ENCODE measurements at places on chromosomes 7 and 10.

DNA sequence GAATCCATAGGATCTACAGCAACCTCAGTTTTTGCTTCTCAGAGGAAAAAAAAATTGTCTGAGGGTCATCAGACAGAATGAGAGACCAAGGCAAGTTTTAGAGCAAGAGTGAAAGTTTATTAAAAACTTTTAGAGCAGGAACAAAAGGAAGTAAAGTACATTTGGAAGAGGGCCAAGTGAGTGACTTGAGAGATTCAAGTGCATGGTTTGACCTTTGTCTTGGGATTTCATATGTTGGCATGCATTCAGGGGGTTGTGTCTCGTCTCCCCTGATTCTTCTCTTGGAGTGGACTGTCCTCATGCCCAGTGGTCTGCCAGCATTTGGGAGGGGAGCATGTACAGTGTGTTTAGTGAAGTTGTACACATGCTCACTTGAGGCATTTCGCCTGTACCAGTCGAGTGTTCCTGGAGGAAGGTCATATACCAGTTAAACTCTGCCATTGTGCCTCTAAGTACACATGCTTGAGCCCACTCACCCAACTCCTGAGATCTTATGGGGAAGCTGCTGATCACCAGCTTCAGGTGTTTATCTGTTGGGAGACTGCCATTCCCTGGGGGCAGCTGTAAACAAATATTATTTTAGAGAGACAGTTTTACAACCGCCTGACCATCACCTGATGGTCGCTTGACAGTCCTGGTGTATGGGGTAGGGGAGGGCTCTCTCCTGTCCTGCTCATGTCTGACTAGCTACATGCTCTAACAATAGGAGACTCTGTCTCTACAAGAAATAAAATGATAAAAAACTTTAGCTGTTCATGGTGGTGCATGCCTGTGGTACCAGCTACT lies 109.4 kb downstream of the EEPD1 start:
- peak; percentile 39 for DNase-seq

DNA sequence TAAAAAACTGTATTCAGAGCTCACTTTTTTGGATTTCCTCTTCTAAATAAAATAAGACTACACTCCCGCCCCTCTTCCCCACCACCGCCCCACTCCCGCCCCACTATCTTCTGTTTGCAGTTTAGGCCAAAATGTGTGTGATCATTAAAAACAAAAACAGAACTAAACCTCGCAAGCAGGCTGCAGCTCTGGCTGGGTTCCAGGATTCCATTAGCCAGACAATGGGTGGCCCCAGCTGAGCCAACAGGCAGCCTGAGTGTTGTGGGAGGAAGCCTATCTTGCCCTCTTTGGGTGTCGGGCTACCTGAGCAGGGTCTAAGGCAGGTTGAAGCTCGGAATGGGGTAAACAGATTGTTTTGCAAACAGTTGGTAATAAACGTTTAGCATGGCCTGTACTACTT lies 41.7 kb downstream of the ARL4A start:
- DNase-seq, result peak; percentile 44

- no peak for DNase-seq
Observed at GRCh38 chr10:78318305-78318704, 284.6 kb downstream of the RPS24 start.

DNA sequence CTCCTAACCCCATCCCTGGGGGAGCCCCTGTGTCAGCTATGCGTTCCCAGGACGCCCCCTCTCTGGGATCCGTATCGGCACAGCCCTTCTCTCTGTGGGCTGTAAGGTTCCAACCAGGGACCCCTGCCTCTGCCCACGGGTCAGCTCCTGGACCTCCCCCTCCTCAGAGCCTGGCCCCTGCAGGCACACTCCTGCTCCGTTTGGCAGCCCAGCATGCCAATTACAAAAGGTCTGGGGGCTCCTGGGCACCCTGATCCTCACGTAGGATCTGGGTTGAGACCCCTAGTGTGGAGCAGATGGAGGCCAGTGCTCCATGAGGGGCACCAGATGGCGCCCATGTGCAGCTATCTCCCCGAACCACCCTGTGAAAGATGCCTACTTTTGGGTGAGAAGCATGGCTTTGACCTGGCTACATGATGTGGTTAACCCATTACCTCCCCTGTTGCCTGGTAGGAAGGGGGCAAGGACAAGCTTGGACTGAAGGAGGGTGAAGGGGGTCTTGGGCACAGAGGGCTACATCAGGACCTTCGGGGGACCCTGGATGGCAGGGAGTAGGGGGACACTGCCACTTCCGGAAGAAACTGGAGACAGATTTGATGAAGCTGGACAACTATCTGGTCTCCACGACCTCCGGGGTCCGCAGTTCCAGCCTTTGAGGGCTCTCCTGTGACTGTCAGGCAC lies 9.0 kb downstream of the TACR2 start:
- DNase-seq, result peak; percentile 7

DNA sequence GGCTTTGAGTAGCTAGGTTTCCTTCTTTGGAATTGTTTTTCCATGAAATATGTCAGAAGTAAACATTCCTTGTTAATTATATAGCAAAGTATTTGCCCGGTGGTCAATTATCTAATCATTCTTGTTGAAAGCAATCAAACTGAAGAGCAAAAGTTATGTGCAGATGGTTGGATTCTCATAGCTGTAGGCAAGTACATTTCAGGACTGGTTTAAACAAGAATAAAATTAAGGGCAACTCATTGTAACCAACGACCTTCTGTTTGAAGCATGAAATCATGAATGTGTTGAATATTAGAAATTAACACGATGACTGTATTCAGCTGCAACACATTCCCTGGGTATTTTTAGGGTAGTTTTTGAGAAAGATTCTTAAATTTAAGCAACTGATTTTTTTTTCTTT lies 61.8 kb upstream of the NMT2 start:
- DNase-seq, result no peak

DNA sequence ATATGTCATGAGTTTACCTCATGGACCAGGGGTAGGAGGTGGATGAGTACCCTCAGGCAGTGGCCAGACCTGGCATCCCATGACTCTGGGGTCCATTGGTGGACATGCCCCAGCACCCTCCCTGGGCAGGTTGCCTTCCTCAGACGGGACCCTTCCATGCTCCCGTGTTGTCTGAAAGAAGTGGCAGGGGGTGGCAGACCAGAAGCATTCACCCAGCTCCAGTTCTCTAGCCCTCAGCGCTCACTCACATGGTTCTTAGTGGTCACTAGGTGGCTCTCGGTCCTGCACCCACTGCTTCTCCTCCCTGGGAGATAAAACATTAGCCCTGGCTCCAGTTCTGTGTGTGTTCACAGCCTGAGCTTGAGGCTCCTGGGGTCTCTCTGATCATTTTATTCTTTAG lies 6.0 kb downstream of the RBP3 start:
- DNase-seq, result no peak

DNA sequence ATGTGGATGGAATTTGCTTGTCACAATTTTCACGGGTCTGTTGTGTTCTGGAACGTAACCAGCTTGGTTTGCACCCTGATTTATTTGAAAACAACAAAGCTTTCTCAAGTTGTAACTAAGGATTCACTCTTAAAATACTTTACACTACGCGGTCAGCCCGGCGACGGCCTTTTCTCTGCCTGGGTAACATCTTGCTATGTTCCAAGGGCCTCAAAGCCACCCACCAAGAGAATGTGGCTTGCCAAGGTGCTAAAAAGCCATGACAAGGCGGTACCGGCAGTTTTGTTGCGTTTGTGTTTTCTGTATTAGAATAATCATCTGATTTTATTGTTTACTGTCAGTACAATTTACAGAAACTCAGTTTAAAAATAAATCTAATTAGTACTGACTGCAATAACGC lies 220.9 kb downstream of the SFMBT2 start:
- DNase-seq, result no peak

DNA sequence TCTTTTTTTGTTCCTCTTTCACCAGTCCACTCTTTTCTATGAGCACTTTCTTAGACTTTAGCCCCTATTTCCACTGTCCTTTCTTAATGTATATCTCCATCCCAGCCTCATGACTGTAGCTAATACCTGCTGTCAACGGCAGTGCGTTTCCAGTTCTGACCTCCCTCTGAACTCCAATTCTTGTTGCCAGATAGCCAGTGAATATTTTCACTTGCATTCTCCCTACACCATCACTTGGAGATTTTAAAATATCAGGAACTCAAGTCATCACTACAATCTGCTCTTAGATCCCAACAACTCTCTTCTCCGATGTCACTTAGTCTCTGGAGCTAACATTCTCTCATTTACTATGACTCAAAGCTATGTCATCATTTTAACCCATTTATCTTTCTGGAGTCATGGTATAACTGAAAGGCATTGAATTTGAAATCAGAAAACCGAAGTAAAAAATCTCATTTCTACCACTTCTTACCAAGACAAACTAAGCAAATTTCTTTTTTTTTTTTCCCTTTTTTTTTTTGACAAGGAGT lies 5.1 kb upstream of the SLC16A12 start:
- DNase-seq, result no peak

DNA sequence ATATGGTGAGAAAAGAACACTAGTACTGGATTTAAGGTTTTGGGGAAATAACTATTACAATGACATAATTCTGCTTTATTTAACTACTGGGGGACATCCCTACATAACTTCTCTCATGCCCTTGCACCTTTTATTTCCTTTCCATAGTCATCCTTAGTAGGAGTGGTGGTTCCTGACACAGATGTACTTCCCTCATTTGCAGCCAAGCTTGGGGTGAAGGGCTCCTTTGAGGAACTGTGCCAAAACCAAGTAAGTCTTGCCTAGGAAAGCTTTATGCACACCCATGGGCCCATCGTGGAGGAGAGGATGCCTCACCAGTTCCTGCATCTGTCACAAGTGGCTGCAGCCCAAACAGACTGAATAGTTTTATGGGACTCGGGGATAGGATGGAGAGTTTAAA lies 20.6 kb downstream of the ZDHHC6 start:
- DNase-seq, result no peak

- no peak for DNase-seq
Observed at GRCh38 chr10:127449490-127449889, 99.6 kb upstream of the NPS start.

- DNase-seq, result no peak
Observed at GRCh38 chr10:129659508-129660268, 192.6 kb downstream of the MGMT start.

DNA sequence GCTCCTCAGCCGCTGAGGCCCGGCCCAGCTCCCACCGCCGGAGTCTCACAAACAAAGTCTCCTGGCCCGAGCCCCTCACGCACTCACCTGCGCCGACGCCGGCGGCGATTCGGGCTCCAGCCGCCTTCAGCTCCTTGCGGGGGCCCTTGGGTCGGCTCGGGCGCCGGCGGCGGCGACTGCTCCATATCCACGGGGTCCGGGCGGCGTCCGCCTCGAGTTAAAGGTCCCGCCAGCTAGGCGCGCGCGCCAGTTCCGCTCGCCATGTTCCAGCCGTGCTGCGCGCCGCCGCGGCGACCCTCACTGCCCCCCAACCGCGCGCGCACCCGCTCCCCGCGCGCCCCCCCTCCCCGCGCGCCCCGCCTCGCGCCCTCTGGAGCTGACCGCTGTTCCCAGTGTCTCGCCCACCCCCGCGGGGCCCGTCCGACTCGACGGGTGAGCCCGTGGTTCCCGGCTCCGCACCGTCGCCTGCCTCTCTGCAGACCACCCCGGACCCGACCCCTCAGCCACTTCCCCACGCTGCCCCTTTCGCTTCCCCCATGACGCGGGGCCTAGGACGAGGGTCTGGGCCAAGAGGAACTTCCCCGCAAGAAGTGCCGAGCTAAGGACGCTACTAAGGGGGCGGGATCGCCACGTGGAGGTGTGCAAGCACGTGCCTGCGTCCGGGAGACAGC lies 396.1 kb downstream of the ZNF33B start:
- DNase-seq, result no peak

DNA sequence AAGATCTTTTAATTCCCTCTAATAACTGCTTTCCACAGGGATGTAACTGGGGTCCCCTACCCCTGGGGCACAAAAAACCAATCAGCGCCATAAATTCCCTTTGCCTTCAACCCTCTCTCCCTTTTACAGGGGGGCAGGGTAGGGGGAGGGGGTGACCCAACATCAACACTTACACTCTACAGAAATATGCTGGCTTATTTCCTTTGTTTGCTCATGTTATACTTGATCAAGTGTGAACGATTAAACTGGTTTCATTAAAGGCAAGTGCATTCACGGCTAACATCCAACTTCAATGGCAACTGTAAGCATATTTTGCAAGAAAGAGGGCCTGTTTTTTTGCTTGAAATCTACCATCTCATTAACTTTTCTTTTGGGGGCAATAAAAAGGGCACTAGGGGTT lies 2.9 kb downstream of the CTBP2 start:
- no peak for DNase-seq

GRCh38 chr7:80588591-80588990 lies 49.9 kb upstream of the CD36 start:
- no peak for DNase-seq

GRCh38 chr10:104127411-104127810 lies 5.4 kb downstream of the SFR1 start:
- DNase-seq, result peak; percentile 23

DNA sequence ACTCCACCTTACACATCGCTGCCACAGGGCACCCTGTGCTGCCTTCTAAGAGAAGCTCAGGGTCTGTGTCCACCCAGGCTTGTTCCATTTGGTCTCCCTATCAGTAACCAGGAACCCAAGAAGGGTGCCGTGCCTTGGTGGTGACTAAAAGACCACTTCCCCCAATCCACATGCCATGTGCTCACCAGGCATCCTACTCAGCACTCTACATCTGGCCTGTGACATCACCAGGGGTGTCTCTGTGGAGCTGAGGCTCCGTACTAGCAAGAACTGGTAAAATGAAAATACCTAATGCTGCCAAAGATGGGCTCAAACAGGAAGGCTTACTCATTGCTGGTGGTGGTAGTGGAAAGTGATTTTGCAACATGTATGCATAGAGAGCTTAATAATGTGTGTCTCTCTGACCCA lies 19.0 kb upstream of the C10orf71 start:
- no peak for DNase-seq

GRCh38 chr7:77897004-77897547 lies 98.5 kb downstream of the PHTF2 start:
- DNase-seq, result no peak

GRCh38 chr10:36468620-36469019 lies 656.8 kb upstream of the ANKRD30A start:
- no peak for DNase-seq

- DNase-seq, result no peak
Observed at GRCh38 chr10:31070025-31070424, 38.4 kb upstream of the ZNF438 start.

DNA sequence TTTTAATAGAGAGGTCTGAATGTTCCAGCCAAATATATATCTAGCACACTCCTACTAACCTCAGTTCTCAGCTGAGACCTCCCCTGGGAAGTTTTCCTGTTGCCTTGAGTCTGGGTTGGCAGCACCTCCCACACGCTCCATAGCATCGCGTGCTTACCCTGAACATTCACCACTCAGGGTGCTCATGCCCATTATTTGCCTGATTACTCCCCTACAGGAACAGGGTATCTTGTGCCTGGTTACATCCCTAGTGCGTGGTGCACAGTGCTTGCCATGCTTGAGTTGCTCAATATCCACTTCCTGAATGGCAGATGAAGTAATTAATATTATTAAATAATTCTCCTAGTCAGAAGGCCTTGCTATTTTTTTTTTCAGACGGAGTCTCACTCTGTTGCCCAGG lies 269.9 kb upstream of the IMMP2L start:
- DNase-seq, result no peak

DNA sequence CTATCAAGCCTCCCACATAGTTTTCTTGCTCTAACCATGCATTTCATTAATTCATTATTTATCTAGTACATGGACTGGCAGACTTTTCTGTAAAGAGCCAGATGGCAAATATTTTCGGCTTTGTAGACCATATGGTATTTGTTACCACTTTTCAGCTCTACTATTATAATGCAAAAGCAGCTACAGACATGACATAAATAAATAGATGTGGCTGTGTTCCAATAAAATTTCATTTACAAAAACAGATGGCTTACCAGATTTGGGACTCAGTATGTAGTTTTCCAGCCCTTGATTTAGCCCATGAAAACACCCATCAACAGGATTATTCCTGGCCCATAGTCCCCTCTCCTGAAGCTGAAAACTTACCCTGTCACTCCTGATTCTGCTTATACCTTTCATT lies 32.1 kb downstream of the PLCE1 start:
- DNase-seq, result no peak
